Fibroblast of pulmonary artery (primary cell): ENCODE measurements at places on chromosomes 2 and 18.

GRCh38 chr2:188318161-188318749 lies 26.6 kb downstream of the GULP1 start:
- DNase-seq, result no peak

DNA sequence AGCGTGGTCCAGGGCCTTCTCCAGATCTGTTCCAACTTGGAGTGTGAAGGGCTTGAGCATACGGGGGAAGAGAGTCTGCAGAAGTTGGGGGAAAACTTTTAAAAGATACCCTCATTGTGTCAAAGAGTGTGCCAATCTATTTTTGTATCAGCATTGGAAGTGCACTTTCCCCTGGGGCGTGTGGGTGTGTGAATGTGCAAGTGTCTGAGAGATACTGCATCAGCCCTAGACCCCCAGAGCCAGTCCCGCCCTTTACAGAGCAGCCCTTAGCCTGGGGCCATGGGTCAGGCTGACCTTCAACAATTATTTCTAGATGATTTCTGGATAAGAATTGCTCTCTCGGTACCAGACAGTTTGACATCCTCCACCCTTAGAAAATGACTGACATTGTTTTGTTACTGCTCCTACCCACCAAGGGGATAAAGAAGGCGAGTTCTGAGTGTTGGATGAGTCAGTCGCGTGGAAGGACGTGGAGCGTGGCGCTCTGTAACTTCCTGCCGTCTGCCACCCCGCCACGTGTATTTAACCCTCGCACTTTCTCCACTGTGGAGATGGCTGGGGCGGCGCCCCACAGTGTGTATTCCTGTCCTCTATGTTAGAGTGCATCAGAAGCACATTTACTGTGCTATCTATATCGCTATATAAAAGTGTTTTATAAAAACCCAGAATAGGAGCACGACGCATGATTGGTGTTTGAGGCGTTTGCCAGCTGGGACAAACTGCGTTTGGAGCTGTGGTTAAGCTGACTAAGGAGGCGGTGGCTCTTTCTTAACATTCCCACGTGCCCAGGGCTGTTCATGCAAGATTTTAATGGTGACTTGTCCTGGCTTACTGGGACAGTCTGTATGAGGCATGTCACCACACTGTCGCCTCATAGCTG lies 122.6 kb downstream of the CABLES1 start:
- peak; percentile 31 for DNase-seq

DNA sequence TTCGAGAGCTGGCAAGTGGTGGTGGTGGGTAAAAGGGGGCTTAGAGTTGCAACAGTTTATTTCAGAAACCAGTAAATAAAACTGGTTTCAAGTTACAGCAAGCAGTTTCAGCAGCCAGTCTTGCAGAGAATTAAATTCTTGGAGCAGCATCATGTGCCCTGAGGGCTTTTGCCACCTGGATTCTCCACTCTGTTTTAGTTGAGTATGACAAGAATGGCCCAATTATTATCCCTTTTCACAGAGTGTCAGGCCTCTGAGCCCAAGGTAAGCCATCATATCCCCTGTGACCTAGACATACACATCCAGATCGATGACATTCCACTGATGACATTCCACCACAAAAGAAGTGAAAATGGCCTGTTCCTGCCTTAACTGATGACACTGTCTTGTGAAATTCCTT lies 72.8 kb upstream of the FANCL start:
- DNase-seq, result no peak

DNA sequence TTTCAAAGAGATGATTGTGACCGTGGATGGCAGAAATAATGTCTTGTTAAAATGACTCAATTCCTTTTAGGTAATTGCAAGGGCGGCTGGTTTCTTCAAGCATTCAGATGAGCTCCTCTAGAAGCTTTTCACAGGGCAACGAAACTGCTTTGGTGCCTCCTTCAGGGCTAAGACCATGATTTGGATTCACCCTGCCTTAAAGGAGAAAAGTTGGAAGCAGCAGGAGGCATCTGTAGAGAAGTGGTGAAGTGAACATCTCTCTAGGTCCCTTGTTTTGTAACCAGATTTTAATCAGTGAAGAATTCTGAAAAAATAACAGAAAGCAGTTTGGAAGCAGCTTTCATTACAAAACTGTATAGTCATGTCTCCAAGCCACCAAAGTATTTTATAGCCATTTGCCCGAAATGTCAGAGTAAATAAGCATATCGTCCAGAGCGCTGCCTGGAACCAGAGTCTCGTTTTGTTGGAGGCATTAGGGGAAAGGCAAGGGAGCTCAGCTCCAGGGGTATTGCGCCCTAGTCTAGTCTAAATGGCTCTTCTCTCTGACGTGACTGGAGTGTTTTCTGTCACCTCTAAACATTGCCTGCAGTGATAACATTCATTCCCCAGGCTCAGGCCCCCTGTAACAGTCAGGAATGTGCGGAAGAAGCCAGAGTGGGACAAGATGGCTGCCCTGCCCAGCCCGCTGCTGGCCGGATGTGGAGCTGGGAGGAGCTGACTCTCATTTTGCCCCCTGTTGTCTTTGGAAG lies 57.8 kb upstream of the ITGB6 start:
- DNase-seq, result no peak

- DNase-seq, result peak; percentile 93
Measured at GRCh38 chr18:79458131-79458838, 62.6 kb downstream of the NFATC1 start.

DNA sequence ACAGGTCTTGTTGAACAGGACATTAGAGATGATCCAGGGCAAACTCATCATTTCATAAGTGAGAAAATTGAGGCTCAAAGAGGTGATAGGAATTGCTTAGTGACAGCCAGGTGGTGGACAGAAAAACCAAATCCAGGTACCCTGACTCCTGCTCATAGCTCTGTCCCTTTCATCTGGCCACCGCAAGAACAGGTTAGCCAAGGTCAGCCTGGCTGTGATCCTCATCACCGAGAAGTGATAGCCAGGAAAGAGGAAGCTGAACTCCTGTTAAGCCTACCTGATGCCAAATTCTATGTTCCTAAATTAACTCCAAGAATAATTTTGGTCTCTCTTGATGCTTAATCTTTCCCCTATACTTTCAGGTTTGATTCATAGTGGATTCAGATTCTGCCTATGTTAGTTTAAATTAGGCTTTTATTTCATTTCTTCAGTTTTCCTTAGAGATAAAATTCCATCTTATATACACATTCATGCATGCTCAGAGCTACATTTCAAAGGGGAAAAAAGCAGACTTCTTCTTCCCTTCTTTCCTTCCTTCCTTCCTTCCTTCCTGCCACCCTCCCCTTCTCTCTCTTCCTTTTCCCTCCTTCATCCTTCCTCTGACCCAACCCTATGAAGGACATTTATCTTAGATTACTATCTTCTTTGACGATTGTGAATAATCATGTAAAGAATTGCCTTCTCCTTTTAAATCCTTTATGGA lies 17.3 kb upstream of the CRIM1 start:
- no peak for DNase-seq

DNA sequence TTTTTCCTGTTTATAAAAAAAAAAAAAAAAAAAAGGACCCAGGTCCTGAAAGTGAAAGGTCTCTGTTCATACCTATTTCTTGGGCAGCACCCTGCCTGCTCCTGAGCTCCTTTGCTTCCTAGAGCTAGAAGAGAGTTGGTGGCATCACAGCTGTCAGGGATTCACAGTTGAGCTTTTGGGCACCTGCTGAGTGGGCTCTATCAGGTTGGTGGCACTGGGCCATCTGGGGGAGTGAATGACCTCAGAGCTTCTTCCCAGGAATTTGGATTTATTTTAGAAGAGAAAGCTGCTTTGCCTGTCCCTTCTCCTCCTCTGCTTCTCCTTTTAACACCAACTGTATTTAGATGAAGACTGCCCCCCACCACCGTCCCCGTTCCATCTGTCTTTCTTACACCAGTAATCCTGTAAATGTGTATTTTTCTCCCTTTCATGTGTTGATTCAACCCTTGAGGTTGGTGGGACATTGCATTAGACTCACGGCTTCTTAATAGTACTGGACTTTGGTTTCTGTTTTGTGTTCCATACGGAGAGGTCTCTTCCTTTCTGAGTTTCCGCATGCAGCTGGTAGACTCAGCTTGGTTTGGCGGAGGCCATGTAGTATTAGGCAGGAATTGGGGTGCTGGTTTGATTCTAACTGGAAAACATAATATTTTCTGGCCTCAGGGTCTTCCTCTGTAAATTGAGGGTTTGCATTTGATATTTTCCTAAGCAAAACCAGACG lies 7.6 kb upstream of the MGAT5 start:
- DNase-seq, result no peak
